ENCODE measurements at places on chromosomes 12 and 14.

DNA sequence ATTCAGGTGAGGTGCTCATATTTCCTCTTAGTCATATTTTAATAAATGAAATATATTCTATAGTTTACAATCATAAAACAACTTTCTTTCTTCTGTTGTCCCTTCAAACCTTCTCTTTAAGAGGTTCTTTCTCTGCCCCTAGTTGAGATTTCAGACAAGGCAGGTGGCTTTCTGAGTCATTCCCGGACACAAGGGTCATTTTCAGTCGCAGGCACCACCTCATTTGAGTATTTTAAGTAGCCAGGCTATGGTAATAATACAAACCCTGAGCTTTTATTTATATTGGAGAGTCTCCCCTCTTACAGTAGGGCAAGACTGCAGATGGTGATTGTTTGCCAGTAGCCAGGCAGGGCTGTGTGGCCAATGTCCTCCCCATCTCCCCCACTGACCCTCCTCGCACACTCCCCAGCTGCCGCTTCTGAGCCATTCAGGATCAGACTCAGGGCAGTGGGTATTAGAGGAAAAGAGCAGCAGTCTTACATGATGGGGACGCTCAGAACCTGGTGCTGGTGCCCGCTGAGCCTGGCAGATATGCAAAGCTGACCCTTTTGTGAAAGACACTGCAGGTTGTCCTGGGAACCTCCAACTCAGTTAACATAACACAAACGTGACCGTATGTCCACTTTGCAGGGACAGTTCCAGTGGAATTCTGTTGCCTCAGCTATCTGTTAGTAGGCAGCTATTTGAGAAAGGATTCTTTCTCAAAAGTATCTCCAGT lies 101.1 kb upstream of the BCL2L14 start:
- no peak for DNase-seq

GRCh38 chr12:95653771-95654546 lies 102.7 kb upstream of the USP44 start:
- no peak for DNase-seq

- DNase-seq, result no peak
These were observed 152.1 kb downstream of the SLC8A3 start for GRCh38 chr14:70036665-70037064.

GRCh38 chr12:132477017-132477702 lies 12.8 kb upstream of the FBRSL1 start:
- no peak for DNase-seq

DNA sequence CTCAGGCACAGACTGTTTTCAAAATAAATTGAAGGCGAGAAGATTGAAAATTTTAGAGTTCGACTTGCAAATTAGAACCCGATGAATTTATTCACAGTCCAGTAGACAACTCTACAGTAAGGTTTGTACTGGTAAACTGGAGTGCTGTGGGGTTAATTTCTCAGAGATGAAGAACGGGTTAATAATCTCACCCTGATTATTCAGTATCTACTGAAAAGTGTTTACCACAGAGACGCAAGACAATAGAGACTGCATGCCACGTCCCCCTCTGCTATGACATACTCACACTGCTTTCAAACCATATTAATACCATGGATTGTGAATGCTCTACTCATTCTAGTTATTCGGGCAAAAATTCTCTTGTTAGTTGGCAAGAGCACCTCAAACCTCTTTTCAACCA lies 36.1 kb downstream of the CFL2 start:
- DNase-seq, result peak; percentile 55

- DNase-seq, result peak; percentile 23
These were observed 2.5 kb downstream of the SSPN start for GRCh38 chr12:26197832-26198231.

- DNase-seq, result no peak
These were observed 313.5 kb downstream of the ALG10 start for GRCh38 chr12:34335819-34336262.

- DNase-seq, result no peak
These were observed 182.2 kb downstream of the ANO4 start for GRCh38 chr12:100976735-100977134.

GRCh38 chr12:124508381-124509079 lies 58.9 kb downstream of the NCOR2 start:
- DNase-seq, result no peak

DNA sequence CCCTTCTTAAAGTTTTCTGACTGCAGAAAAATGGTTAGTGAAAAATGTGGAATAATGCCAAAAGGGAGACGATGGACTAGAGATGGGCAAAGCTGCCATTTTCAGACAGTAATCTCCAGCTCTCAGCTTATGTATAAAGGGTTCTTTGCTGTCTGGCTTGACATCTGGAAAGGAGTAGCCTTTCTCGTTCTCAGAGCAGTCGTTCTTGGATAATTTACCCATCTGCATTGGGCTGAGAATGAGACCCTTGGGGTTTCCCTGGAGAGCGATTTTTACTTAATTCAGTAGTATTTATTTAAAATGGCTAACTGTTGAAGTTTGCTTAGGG lies 1.2 kb downstream of the NUDT4 start:
- DNase-seq, result no peak

- no peak for DNase-seq
These were observed 83.8 kb downstream of the DNAH10 start for GRCh38 chr12:123845881-123846280.

- DNase-seq, result no peak
These were observed 269.9 kb upstream of the PLEKHG7 start for GRCh38 chr12:92432724-92433441.

DNA sequence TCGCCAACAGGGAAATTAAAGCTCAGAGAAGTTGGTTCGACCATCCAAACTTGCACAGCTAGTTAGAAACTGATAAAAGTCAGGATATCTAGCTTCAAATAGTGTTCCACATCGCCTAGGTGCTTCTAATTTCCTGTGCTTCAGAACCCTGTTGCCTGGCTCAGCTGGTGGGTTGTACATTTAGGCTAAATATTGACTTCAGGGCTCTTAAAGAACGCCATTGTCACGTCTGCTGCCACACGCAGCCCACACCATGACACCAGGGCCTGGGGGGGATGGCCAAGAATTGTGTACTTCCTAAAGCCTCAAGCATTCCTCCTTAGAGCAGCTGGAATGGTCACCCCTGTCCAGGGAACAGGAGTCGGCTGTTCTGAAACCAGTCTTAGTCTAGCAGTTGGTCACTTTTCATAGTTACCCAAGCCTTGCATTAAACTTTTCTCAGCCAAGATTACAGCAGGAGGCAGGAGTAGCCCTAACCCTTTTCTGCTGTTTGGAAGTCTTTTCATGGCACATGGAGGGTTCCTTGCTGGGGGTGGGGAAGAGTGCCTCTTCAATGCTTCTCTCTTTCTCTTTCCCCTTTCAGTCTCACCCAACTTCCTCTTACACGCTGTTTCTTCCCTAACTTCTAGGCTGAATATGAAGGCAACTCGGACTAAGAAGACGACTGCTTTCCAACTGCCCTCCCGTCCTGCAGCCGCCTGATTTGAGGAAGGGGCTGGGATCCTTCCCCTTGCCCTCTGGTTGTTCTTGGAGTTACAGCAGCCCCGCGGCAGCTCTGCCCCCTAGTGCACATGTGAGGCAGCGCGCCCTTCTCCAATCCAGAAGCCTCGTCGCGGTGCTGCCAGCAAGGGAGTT lies 17.1 kb downstream of the FOS start:
- DNase-seq, result peak; percentile 74

GRCh38 chr12:53538209-53538689 lies 31.0 kb upstream of the NPFF start:
- peak; percentile 90 for DNase-seq

GRCh38 chr12:53414756-53415417 lies 8.8 kb upstream of the AMHR2 start:
- no peak for DNase-seq

DNA sequence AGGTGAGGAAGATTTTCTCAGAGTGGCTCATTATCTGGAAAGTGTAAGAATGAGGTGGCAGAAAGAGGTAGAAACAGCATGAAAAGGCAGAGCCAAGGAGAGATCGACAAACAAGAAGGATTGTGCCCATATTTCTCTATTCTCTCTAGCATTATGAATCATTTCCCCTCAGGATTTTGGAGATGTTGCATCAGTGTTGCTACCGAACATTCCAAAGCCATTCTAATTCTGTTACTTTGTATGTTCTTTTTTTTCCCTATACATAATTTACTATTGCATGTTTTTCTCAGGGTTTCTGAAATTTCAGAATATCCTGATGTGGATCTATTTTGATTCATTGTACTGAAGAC lies 61.4 kb downstream of the KICS2 start:
- no peak for DNase-seq

All from NCI-H510A treated with DMSO at 0.1 percent for 48 hours (cell line).